ENCODE measurements at places on chromosomes 7 and 10. TPM values are rescaled to one million over a fixed set of nuclear protein-coding genes. Genes with fewer than 3 reads are reported as not detected.

EGR2 gene
- 76.7 TPM for total RNA-seq

GRCh38 chr10:12656518-12657142 lies 307.3 kb downstream of the CAMK1D start:
- peaks cover 26% of the 10 kb centered on the region for H3K4me1 ChIP-seq
- no peak for DNase-seq
- no peak overlapping the region for H3K27ac ChIP-seq

- no peak for DNase-seq
- no peak overlapping the region for H3K4me3 ChIP-seq
- H3K4me1 ChIP-seq, result no peaks in the 10 kb centered on the region
- H3K27me3 ChIP-seq, result no peaks in the 10 kb centered on the region
Observed at GRCh38 chr10:125838802-125839575, 15.6 kb downstream of the BCCIP start.

AVPI1 gene
- 1.8 TPM for total RNA-seq

DNA sequence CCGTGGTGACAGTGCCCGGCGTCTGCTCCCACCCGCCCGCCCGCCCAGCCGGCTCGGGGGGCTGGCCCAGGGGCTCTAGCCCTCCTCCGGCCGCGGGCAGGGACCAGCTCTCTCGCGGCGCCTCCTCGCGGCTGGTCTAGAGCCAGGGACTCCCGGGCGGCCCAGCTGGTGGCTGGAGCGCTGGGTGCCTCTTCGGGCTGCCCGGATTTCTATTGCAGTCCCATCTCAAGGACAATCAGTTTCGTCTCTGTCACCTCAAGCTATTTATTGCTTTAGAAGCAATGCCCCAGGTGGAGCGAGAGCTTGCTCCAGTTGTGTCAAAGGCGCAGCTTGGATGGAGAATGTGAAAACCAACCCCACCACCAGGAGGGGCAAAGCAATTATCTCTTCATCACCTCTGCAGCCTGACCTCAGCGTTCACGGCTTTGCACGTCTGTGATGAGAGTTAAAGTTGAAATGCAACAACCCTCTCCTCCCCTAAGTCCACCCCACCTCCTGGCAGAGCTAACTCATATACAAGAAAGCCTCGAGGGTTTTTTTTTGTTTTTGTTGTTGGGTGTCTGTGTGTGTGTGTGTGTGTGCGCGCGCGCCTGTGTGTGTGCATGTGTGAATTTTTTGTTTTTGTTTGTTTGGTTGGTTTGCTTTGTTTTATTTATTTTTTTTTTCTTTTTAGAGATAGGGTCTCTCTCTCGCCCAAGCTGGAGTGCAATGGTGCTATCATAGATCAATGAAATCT lies at the start of gene ITGA8:
Gene ITGA8 (minus strand): TSS at position 24 of the 736 bp plus-strand sequence. CDS start 151 bp downstream, outside the sequence.
- H3K4me1 ChIP-seq, result peaks cover 5% of the 10 kb centered on the region
- peaks cover 63% of the 10 kb centered on the region for H3K27me3 ChIP-seq
- H3K4me3 ChIP-seq, result peak within 1 kb of the TSS; percentile 54

PPP1R17 gene
- not detected for total RNA-seq

AOAH gene
- total RNA-seq, result 23.5 TPM

CALML5 gene
- not detected for total RNA-seq

PITX3 gene
- total RNA-seq, result 0.24 TPM

DNA sequence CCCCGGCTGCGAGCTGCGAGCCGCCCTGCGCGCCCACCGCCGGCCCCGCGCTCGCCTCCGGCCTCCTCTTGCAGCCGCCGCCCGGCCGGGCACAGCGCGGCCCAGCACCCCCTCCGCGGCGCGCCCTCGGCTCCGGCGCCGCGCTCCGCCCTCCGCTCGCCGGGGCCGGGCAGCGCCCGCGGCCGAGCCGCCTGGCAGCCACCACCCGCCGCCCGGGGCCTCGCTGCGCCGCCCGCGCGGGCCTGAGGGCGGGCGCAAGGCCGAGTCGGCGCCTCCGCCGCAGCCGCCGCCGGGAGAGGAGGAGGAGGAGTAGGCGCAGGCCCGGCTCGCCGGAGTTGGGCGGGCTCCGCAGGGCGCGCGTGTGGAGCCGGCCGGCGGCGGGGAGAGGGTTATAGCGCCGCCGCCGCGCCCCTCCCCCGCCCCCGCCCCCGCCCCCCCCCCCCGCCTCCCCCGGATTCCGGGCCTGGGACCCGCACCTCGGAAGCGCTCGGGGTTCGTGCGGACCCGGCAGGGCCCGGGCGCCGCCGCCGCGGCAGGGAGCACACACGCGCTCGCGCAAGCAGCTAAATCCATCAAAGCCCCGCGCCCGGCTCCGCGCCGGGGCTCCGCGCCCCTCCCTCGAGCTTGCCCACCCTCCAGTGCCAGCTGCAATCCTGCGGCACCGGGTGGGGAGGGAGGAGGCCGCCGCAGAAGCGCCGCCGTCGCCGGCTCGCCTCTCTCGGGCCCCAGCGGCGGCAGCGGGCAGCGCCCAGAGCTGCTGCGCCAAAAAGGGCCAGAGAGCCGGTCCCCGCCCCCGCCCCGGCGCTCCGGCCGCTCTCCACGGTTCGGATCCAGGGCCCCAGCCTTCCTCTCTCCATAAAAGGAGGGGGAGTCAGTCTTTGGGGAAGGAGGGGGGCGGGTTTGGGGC lies at the start of gene PDGFA:
Gene PDGFA (minus strand): TSS at position 363 of the 907 bp plus-strand sequence. CDS start 845 bp downstream, outside the sequence.
- no peak within 1 kb of the TSS for H3K27ac ChIP-seq
- H3K27me3 ChIP-seq, result peaks cover 18% of the 10 kb centered on the region
- H3K4me1 ChIP-seq, result peaks cover 5% of the 10 kb centered on the region
- peak; percentile 56 for DNase-seq
- peak within 1 kb of the TSS; percentile 90 for H3K4me3 ChIP-seq

GRCh38 chr10:114199239-114199638 lies 20.1 kb downstream of the TDRD1 start:
- H3K4me3 ChIP-seq, result no peak overlapping the region
- peaks cover 13% of the 10 kb centered on the region for H3K4me1 ChIP-seq
- no peaks in the 10 kb centered on the region for H3K36me3 ChIP-seq
- H3K27me3 ChIP-seq, result peaks cover 52% of the 10 kb centered on the region

DOCK4 gene
- 0.29 TPM for total RNA-seq

GRCh38 chr7:67743501-67743900 lies 746.9 kb downstream of the TYW1 start:
- no peaks in the 10 kb centered on the region for H3K27me3 ChIP-seq
- no peak overlapping the region for H3K27ac ChIP-seq
- no peak overlapping the region for H3K4me3 ChIP-seq

GRCh38 chr7:124261710-124262109 lies 228.8 kb upstream of the TMEM229A start:
- DNase-seq, result no peak
- H3K4me1 ChIP-seq, result no peaks in the 10 kb centered on the region
- no peak overlapping the region for H3K4me3 ChIP-seq
- no peaks in the 10 kb centered on the region for H3K27me3 ChIP-seq
- no peaks in the 10 kb centered on the region for H3K36me3 ChIP-seq

SH2D4B gene
- 0.34 TPM for total RNA-seq

DNA sequence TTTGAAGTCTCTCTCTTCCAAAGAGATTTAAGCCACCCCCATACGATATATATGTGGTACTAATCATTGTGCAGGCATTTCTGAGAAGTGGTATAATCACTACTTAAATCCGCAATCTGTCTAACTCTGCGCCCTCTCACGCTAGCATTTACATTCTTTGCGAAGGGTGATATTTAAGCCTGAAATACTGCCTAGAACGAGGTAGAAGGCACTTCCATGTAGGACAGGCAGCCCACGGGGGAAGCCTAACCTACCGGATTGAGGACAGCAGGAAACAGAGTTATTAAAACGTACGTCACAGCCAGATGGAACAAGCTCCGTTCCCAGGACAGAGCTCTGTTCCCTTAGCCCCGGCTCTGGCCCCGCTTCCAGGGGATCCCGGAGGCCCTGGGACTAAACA lies 59.3 kb upstream of the ECHDC3 start:
- H3K4me3 ChIP-seq, result no peak overlapping the region
- H3K4me1 ChIP-seq, result peaks cover 46% of the 10 kb centered on the region
- DNase-seq, result no peak
- H3K36me3 ChIP-seq, result no peaks in the 10 kb centered on the region
- no peak overlapping the region for H3K27ac ChIP-seq

DNA sequence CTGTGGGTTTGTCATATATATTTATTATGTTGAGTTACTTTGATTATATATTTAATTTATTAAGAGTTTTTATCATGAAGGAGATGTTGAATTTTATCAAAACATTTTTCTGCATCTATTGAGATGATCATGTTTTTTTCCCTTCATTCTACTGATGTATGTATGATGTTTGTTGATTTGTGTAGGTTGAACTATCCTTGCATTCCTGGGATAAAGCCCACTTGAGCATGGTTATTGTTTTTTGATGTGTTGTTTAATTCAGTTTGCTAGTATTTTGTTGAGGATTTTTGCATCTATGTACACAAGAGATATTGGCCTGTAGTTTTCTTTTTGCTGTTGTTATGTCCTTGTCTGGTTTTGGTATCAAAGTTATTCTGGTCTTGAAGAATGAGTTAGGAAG lies 31.1 kb downstream of the SCART1 start:
- peaks cover 20% of the 10 kb centered on the region for H3K36me3 ChIP-seq
- no peak for DNase-seq
- no peak overlapping the region for H3K27ac ChIP-seq
- H3K4me3 ChIP-seq, result no peak overlapping the region
- H3K4me1 ChIP-seq, result peaks cover 3% of the 10 kb centered on the region

DNA sequence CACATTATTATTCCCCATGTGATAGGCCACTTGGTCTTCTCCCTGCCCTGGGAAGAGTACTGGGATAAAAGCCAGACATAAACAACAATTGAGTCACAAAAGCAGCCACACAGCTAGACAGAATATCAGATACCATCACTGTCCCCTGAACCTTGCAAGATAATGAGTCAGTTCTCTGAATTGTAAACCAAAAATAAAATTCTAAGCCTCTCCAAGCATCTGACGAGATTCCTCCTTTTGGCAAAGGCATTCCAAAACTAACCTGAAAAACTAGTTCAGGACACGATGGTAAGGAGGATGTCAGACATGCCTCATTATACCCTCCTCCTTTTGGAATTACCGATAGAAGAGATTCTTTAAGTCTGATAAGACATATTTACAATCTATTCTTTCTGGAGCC lies 450.7 kb downstream of the HTR7 start:
- no peak overlapping the region for H3K27ac ChIP-seq
- H3K4me1 ChIP-seq, result no peaks in the 10 kb centered on the region
- no peaks in the 10 kb centered on the region for H3K36me3 ChIP-seq
- no peak overlapping the region for H3K4me3 ChIP-seq

DNA sequence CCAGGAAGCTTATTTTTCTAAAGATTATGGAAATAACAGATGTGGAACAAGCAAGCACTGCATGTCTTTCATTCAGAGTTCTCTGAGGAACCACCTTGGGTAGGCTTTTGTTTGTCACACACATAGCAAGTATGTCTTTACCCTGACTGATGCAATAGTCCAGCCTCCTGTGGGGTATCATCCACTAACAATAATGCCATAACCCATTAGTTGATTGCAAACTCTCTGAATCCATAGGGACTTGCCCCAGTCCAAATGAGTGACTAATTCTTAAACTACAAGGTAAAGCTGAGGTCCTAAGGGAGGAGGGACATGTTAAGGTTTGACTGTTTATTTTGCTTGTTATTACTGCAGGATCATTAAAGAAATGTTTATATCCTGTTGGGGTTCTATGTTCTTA lies 151.4 kb upstream of the PRPS1L1 start:
- DNase-seq, result no peak
- peaks cover 42% of the 10 kb centered on the region for H3K27me3 ChIP-seq
- peaks cover 17% of the 10 kb centered on the region for H3K4me1 ChIP-seq
- H3K36me3 ChIP-seq, result no peaks in the 10 kb centered on the region

FAM25G gene
- not detected for total RNA-seq

NPC1L1 gene
- 0.12 TPM for total RNA-seq

EPHA1 gene
- 4.2 TPM for total RNA-seq

SFRP5 gene
- total RNA-seq, result not detected

GRCh38 chr10:23015021-23015707 lies 80.2 kb upstream of the MSRB2 start:
- no peaks in the 10 kb centered on the region for H3K36me3 ChIP-seq
- H3K4me3 ChIP-seq, result no peak overlapping the region
- no peak for DNase-seq
- peaks cover 27% of the 10 kb centered on the region for H3K27me3 ChIP-seq
- H3K27ac ChIP-seq, result no peak overlapping the region

DNA sequence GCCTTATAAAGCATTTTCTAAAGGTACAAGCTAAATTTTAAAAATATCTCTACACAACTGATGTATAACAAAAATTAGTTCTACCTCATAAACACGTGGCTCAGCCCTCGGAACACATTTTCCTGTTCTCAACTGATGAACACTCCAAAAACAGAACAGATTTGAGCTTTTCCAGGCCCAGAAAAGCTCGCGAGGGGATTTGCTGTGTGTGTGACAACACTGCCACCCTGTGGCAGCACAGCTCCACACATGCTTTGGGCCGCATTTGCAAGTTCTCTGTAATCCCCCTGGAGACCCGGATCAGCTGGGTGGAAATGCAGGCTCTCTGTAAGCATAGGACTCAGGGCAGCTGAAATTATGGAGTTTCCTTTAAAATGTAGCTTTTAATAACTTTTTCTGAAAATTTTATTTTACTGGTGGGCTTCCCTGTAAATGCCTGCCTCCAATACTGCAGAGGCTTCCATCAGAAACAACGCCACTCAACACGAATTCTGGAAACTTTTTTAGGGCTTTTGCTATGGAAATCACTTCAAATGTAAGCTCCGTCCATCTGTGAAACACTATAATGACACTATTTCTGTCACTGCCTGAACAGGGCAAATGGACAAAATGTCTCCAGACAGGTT lies 155.5 kb downstream of the COBL start:
- H3K27me3 ChIP-seq, result peaks cover 27% of the 10 kb centered on the region
- H3K4me1 ChIP-seq, result peaks cover 12% of the 10 kb centered on the region
- H3K36me3 ChIP-seq, result no peaks in the 10 kb centered on the region

LBX1 gene
- not detected for total RNA-seq

PDSS1 gene
- total RNA-seq, result 12.2 TPM

BMPER gene
- 0.35 TPM for total RNA-seq

DNA sequence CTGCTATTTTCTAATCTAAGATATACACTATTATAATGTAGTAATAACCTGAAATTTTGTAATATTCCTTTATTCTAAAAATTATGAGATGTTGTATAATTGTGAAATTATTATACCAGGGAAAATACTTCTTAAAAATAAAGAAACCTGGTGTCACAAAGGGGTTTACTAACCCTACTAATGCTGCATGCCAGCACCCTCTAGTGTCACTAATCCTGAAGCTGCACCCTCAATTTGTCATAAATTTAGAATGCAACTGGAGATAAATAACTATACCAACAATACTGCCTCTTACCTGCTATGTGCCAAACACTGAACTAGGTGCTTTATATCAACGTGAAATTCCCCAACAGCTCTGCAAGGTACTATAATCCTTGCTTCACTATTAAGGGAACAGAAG lies 30.8 kb downstream of the TM9SF3 start:
- no peaks in the 10 kb centered on the region for H3K27me3 ChIP-seq
- no peak for DNase-seq
- H3K27ac ChIP-seq, result no peak overlapping the region
- H3K4me3 ChIP-seq, result no peak overlapping the region
